Stimulated activated CD4-positive, alpha-beta T cell treated with anti-CD3 and anti-CD28 coated beads, Interleukin-2, amount 100 ng/mL, for 4 hours (primary cell): ENCODE measurements at places on chromosomes 2 and 18.

- DNase-seq, result no peak
Observed at GRCh38 chr18:48021273-48021914, 90.9 kb upstream of the SMAD2 start.

DNA sequence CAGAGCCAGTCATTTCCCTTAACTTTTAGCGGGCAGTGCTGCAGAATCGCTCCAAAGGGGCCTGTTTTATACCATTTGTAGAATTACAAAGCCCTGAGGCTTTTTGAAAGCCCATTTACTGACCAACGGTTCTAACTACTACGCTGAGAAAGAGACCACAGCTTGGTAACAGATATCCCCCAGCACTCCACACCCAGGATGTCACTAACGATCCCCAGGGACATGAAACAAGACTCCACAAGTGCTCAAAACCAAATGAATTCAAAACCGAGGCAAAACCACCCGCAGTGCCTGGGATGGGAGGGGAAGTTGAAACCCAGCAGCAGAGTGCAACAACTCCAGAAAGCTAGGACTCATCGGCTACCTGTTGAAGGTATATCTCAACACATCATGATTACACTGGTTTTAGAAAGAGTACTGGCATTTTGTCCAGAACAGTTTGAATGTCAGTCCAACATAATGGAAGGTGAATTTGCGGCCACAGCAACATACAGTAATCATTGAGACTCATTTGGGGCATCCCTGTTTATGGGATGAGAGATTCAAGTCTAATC lies 33.6 kb upstream of the LRP2 start:
- no peak for DNase-seq

DNA sequence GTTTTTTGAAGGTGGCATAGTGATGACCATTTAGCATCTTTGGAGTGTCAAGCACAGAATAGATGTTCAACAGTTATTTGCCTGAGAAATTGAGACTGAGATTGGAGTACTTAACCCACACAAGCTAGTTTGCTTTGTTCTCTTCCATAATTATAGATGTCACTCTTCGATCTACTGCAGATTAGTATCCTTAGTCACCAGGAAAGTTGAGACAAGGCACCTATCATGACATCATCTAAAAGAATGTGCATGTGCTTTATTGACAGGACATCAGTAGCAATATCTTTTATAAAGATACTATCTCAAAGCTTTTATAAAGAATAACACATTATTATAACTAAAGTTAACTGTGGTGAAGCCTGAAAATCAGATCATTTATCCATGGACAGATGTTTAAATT lies 6.4 kb downstream of the VRK2 start:
- no peak for DNase-seq

DNA sequence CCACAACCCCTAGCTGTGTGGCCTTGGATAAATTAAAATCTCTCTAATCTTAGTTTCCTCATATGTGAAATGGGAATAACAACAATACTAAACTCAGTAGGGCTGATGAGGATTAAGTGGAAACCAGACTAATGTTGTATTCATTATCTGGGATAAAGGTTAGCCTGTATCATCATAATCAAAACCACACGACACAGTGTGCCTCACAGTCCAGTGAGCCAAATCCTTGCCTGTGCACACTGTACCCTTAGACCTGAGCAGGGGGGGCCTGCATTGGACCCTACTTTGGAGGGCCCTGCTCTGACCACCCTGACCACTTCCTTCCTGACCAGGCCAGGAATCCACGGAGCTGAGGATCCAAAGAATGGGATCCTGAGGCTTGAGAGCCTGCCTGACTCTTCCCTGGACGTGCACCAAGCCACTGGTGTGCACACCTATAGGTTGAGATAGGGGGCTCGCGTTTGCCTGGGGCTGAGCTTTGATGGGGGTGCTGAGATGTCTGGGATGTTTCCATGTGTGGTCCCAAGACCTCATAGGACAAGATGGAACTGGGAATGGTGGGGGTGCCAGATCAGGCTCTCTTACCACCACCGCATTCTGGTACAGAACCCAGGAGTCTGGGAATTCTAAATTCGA lies 69.7 kb downstream of the TGOLN2 start:
- DNase-seq, result no peak

DNA sequence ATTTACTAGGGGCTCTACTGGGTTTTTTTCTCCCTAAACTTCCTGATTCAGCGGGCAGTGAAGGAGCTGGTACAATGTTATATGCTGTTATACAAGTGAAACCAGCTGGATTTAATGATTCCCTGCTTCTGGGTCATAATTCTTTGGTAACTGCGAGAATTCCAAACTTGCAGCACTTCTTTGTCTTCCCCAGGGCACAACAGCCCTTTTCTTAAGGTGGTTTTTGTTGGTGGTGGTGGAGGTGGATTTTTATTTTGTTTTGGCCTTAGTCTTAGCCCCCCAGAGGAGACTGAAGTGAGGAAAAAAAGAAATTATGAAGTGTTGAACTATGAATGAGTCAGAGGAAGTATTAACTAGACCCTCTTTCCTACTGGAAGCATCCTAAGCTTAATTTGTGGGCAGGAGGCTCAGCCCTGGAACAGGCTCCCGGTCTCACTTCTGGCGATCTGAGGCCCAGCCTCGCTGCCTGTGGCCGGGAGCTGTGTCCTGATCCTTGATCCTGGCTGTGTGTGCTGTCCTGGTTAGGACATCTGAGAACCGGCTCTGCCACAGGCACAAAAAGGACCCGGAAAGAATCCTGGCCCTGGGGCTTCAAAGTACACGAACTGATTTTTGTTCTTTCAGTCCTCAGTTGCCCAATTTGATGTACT lies 141.9 kb downstream of the LYPD6B start:
- DNase-seq, result no peak
